Naive thymus-derived CD8-positive, alpha-beta T cell (primary cell): ENCODE measurements at places on chromosomes 4 and X. TPM values are rescaled to one million over a fixed set of nuclear protein-coding genes. Genes with fewer than 3 reads are reported as not detected.

DNA sequence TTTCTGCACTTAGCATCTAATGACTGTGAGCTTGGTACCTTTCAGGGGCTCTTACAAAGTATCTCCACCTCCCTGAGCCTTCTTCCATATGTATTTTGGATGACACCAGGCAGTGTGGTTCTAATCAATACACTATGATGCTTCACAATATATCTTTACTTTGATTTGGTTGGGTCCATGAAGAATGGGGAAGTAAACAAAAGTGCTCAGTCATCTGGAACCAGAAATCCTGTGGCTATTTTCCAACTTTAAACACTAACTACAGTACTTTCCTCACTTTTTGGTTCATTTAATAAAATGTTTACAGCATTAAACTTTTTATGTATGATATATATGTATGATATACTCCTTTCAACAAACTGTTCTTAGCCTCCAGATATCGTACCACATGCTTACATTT, 216.4 kb upstream of the AFF2 start:
- no peak for DNase-seq
- peaks cover 24% of the 10 kb centered on the region for H3K4me1 ChIP-seq
- no peaks in the 10 kb centered on the region for H3K27me3 ChIP-seq
- H3K36me3 ChIP-seq = no peaks in the 10 kb centered on the region

- H3K27me3 ChIP-seq = no peaks in the 10 kb centered on the region
- peaks cover 40% of the 10 kb centered on the region for H3K4me1 ChIP-seq
- no peak overlapping the region for H3K27ac ChIP-seq
- DNase-seq = no peak
These were observed 37.4 kb downstream of the DAPP1 start for GRCh38 chr4:99853999-99854398.

DNA sequence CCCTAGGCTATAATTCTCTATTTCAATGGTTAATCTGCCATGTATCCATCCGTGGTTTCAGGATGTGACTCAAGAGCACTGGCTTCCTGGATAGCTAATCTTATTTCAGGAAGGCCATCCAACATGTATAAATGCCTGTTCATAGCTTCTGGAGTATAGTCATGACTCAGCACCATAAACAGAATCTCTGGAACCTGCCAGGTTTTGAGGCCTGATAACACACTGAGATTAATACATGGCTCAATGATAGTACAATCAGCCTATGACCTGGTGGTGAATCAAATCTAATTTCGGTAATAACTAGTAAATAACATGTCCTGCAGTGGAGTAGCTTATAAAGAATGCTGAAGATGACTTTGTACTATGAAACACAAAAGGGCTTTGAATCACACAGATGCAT, 5.7 kb upstream of the IL13RA2 start:
- H3K4me1 ChIP-seq = no peaks in the 10 kb centered on the region
- H3K27ac ChIP-seq = no peak overlapping the region
- no peak for DNase-seq
- H3K4me3 ChIP-seq = no peak overlapping the region
- no peaks in the 10 kb centered on the region for H3K27me3 ChIP-seq

PRDM8 gene
- 11.1 TPM for total RNA-seq

YIPF6 gene
- total RNA-seq = 13.3 TPM

IKBKG gene
- 45.0 TPM for total RNA-seq

DNA sequence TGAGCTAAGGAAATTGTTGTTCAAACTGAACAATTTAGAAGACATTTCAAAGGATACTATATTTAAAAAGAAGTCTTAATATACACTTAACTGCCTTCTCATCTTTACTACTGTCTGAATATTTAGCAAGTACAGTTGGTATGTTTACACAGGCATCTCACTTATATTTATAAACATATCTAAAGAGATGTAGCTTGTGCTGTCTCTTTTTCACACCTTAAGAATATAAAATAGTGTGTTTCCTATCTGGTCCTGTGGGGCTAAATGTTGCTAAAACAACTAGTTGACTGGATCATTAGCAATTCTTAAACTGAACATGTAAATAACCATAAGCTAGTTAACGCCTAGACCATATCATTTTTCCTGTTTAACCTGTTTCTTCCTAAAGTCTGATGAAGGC, 336.3 kb downstream of the PPP3CA start:
- H3K36me3 ChIP-seq = peaks cover 2% of the 10 kb centered on the region
- no peaks in the 10 kb centered on the region for H3K4me1 ChIP-seq
- H3K27me3 ChIP-seq = peaks cover 3% of the 10 kb centered on the region
- H3K27ac ChIP-seq = no peak overlapping the region
- H3K4me3 ChIP-seq = no peak overlapping the region

TBC1D8B gene
- 1.7 TPM for total RNA-seq

- H3K4me3 ChIP-seq = no peak overlapping the region
- no peaks in the 10 kb centered on the region for H3K36me3 ChIP-seq
- H3K27ac ChIP-seq = no peak overlapping the region
- no peaks in the 10 kb centered on the region for H3K4me1 ChIP-seq
These were observed 354.9 kb downstream of the RPA4 start for GRCh38 chrX:97238632-97239031.

- H3K36me3 ChIP-seq = no peaks in the 10 kb centered on the region
- no peak for DNase-seq
- no peak overlapping the region for H3K4me3 ChIP-seq
- H3K27ac ChIP-seq = no peak overlapping the region
- no peaks in the 10 kb centered on the region for H3K27me3 ChIP-seq
- H3K4me1 ChIP-seq = no peaks in the 10 kb centered on the region
These were observed 7.4 kb downstream of the DOK7 start for GRCh38 chr4:3470244-3471097.

CDKL2 gene
- 0.82 TPM for total RNA-seq

DNA sequence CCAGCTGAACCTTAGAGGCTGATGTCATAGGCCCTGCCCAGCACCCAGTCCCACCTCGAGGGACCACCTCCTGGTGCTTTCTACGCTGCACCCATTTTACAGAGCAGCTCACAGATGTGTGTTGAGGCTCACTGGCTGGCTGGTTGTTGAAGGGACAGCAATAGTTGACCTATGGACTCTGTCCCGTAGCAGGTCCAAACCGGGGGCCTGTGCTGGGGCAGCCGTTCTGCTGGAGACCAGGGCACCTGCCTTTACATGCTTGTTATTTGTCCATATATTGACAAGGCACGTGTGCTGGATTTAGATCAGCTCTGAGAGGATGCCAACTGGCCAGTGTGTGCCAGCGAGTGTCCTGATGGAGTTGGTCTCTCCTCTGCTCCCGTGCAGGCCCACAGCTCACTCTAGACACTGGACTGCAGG, 58.1 kb downstream of the TNIP2 start:
- H3K27ac ChIP-seq = no peak overlapping the region
- no peak overlapping the region for H3K4me3 ChIP-seq
- no peaks in the 10 kb centered on the region for H3K4me1 ChIP-seq

DNA sequence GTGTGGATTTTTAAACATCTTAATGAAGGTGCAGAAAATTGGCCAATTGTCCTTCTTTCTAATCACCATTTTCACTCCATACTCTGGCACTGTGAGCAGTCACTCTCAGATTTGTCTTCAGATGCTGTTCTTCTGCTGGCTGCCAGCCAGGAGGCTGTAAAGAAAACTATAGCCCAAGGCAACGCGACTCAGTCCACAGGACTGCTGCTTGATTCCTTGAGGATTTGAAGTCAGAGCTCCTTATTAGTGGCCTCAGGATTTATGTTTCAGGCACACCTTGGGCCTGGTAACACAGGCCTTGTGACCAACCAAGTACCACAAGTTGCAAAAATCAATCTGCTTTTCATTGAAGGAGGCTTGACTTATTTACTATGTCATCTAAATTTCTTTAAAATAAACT, 342.6 kb downstream of the GPM6A start:
- no peaks in the 10 kb centered on the region for H3K4me1 ChIP-seq
- H3K4me3 ChIP-seq = no peak overlapping the region
- no peak overlapping the region for H3K27ac ChIP-seq
- H3K27me3 ChIP-seq = no peaks in the 10 kb centered on the region

DNA sequence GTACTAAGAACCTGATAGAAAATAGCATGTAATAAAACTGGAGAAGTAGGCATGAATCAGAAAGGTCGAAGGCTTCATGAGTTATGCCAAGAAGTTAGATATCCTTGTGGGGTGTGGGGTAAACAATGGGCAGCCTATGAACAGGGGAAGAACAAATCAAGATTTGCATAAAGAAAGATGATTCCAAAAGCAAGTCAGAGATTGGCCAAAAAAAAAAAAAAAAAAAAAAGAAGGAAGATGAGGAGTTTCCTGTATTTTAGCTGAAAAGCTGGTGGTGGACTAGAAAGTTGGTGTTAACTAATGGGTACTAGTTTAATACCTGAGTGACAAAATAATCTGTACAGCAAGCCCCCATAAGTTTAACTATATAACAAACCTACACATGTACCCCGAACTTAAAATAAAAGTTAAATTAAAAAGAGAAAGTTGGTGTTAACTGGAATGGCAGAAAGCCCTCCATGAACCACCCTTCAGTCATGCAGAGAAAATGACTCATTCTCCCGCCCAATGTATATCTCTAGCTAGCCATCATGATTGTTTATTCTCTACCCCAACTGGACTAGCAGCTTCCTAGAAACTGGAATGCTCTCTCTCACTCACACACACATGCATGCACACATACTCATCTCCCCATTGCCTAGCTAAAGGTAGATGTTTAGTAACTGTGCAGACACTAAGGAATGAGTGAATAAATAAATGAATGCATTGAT, 41.7 kb downstream of the ATP11C start:
- no peak for DNase-seq
- peaks cover 42% of the 10 kb centered on the region for H3K4me1 ChIP-seq
- no peak overlapping the region for H3K4me3 ChIP-seq
- no peaks in the 10 kb centered on the region for H3K27me3 ChIP-seq
- H3K36me3 ChIP-seq = peaks cover 7% of the 10 kb centered on the region

USP17L19 gene
- not detected for total RNA-seq

DNA sequence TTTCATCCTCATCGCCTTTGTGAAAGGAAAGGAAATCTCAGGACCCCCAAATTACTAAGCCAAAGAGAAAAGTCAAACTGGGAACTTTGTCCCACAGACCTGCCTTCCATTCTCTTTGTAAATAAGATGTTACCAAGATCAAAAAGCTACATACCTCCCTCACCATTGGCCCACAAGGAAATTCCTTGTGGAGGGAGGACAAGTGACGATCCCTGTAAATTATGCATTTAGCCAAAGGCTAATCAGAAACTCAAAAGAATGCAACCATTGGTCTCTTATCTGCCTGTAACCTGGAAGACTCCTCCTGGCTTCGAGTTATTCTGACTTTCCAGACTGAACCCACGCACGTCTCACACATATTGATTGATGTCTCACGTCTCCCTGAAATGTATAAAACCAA, 70.3 kb downstream of the SHOX start:
- no peak overlapping the region for H3K27ac ChIP-seq
- no peak overlapping the region for H3K4me3 ChIP-seq
- peaks cover 9% of the 10 kb centered on the region for H3K4me1 ChIP-seq

DNA sequence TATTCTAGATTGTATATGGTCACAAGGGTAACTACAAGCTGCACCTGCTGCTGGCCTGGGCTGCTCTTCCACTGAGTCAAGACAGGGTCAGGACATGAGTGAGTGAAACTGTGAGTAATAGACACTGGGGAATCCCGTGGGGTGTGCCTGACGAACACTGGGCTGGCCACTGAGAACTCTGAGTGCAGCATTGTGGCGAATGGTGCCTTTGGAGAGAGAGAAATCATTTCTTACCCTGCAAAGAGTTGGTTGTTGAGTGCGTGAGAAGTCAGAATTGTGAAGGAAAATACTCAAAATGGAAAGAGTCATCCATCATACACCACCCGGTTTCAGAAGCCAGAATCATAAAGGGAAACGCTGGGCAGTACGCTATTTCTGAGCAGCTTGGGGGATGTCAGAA, 43.1 kb upstream of the LSM6 start:
- peaks cover 38% of the 10 kb centered on the region for H3K27me3 ChIP-seq
- H3K27ac ChIP-seq = no peak overlapping the region
- H3K4me3 ChIP-seq = no peak overlapping the region
- H3K4me1 ChIP-seq = no peaks in the 10 kb centered on the region

DNA sequence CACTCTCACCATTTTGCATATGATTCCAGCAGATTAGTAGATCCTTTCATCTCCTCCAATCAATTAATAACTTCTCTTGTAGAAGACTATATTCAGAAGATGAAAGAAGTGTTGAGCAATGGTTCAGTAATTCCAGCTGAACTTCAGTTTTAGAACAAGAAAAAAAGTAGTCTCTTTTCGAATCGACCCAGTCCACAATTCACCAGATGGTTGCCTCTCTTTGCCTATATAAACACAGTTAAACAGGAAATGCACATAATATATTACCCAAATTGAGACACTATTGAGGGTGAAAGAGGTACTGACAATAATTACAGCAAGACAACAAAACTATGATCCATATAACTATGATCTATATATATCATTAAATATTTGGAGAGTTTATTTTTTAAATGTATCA, 16.8 kb upstream of the FAM241A start:
- no peak overlapping the region for H3K4me3 ChIP-seq
- no peaks in the 10 kb centered on the region for H3K27me3 ChIP-seq
- no peak for DNase-seq
- H3K36me3 ChIP-seq = no peaks in the 10 kb centered on the region
- H3K27ac ChIP-seq = no peak overlapping the region

GRCh38 chr4:149841686-149842085, 26.0 kb upstream of the IQCM start:
- H3K4me1 ChIP-seq = no peaks in the 10 kb centered on the region
- DNase-seq = no peak
- no peak overlapping the region for H3K4me3 ChIP-seq

VCX2 gene
- not detected for total RNA-seq

GRCh38 chr4:169566021-169566818, 46.2 kb downstream of the NEK1 start:
- H3K4me1 ChIP-seq = peaks cover 5% of the 10 kb centered on the region
- no peak overlapping the region for H3K4me3 ChIP-seq
- peak overlapping the region; percentile 52 for H3K27ac ChIP-seq
- no peak for DNase-seq

- no peaks in the 10 kb centered on the region for H3K36me3 ChIP-seq
- H3K4me1 ChIP-seq = peaks cover 7% of the 10 kb centered on the region
- no peak overlapping the region for H3K4me3 ChIP-seq
- no peaks in the 10 kb centered on the region for H3K27me3 ChIP-seq
These were observed 31.0 kb upstream of the CCNG2 start for GRCh38 chr4:77125961-77126360.

DNA sequence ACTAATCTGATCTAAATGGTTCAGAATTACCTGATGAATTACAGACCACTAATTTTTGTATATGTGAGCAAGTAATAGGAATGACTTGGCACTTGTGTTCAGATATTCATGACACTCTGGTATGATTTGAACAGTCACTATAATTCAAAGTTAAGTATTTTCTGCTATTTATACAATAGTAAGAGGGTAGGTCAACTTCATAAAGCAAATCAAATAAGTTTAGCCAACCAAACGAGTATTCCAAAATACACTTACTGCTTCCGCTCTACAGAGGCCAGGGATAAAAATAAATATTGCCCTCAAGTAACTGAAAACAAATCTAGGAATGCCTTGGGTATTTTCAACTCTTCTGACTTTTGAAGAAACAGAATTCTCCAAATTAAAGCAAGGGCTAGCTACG, 9.1 kb downstream of the EMCN start:
- no peaks in the 10 kb centered on the region for H3K27me3 ChIP-seq
- H3K4me1 ChIP-seq = no peaks in the 10 kb centered on the region
- no peak for DNase-seq
- H3K27ac ChIP-seq = no peak overlapping the region
- H3K4me3 ChIP-seq = no peak overlapping the region
- no peaks in the 10 kb centered on the region for H3K36me3 ChIP-seq

- no peak overlapping the region for H3K4me3 ChIP-seq
- peaks cover 28% of the 10 kb centered on the region for H3K36me3 ChIP-seq
- no peaks in the 10 kb centered on the region for H3K4me1 ChIP-seq
- DNase-seq = no peak
- no peak overlapping the region for H3K27ac ChIP-seq
- no peaks in the 10 kb centered on the region for H3K27me3 ChIP-seq
These were observed 197.6 kb downstream of the SCFD2 start for GRCh38 chr4:53168228-53168627.

LRAT gene
- not detected for total RNA-seq
